T-helper 17 cell (primary cell): ENCODE measurements at places on chromosomes 2 and 18. TPM values are rescaled to one million over a fixed set of nuclear protein-coding genes. Genes with fewer than 3 reads are reported as not detected.

The IL1RN gene
- 1.2 TPM for total RNA-seq

The HRH4 gene
- total RNA-seq, result 3.2 TPM

The CD302 gene
- total RNA-seq, result 1.5 TPM

The TTL gene
- 18.8 TPM for total RNA-seq
